ENCODE measurements at places on chromosomes 16 and 17.

GRCh38 chr17:1796800-1797199, 32.9 kb downstream of the SMYD4 start:
- no peak for DNase-seq

- no peak for DNase-seq
Observed at GRCh38 chr16:69514356-69514755, 51.4 kb upstream of the NFAT5 start.

GRCh38 chr17:21157586-21158370, 31.0 kb downstream of the DHRS7B start:
- no peak for DNase-seq

GRCh38 chr16:9402293-9402860, 310.9 kb downstream of the HAPSTR1 start:
- DNase-seq: no peak

- DNase-seq: no peak
Observed at GRCh38 chr16:22764662-22765327, 49.2 kb upstream of the HS3ST2 start.

DNA sequence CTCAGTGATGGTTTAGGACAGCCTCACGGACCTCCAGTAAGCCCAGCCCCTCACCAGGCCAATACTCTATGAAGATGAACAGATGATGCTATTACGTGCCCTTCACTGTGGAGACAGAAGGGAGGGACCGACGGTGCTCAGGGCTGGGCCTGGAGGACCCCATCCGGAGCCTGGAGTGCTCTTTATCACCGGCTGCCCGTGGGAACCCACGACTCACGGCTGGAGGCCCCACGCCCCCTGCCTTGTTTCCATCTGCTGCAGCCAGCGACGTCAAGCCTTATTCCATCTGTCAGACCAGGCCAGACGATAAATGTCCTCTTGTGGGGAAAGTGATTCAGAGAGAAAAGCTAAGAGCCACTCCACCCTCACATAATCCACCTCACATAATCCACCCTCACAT, 4.0 kb upstream of the TIMM22 start:
- DNase-seq: no peak

GRCh38 chr16:81885976-81886586, 107.0 kb downstream of the PLCG2 start:
- no peak for DNase-seq

DNA sequence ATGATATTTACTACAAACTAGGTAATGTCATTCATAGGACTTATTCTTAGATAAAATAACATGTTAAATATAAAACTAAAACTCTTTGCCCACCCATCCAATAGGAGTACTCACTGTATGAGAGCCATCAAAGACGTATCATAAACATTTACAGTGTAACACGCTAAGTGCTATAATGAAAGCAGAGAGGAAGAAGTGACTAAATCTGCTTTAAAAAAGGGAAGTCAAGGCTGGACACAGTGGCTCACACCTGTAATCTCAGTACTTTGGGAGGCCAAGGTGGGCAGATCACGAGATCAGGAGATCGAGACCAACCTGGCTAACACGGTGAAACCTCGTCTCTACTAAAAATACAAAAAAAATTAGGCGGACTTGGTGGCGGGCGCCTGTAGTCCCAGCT, 32.4 kb downstream of the SPAG9 start:
- DNase-seq: no peak

GRCh38 chr17:76048711-76049110, 21.6 kb upstream of the EVPL start:
- no peak for DNase-seq

- peak; percentile 68 for DNase-seq
Observed at GRCh38 chr17:19867079-19867328, 732 bp downstream of the ULK2 start.

DNA sequence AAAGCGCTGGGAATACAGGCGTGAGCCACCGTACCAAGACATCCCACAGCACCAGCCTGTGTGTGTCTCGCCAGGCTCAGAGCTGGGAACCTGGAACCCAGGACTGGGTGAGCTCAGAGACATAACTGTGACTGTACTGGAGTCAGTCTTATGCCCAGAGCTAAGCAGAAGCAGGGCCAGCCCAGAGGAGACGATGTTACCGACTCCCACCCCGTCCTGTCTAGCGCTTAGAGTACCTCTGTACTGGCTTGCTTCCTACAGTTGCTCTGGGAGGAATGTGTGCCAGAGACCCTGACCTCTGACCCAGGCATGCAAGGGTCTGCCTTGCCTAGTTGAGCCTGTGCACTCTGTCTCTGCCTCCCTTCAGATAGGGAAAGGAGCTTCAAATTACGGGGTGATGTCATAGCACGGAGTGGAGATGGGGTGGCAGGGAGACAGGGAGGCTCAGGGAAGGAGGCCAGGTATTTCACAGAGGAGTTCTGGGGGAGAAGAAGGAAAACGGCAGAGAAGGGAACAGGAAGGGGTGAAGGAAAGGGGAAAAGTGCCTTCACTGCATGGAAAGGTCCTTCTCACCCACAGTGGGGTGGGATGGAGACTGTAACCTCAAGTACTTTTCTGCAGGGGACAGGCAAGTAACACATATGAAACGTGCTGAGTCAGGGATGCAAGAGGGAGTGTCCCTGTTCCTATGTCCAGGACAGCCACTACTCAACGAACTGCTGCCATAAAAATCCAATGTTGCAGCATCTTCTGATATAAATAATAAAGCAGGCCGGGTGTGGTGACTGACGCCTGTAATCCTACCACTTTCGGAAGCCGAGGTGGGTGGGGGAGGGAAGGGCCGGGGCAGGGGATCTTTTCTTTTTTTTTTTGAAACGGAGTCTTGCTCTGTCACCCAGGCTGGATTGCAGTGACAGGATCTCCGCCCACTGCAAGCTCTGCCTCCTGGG, 5.8 kb upstream of the ARMC5 start:
- no peak for DNase-seq

- no peak for DNase-seq
Observed at GRCh38 chr16:84007965-84008364, 34.6 kb downstream of the SLC38A8 start.

DNA sequence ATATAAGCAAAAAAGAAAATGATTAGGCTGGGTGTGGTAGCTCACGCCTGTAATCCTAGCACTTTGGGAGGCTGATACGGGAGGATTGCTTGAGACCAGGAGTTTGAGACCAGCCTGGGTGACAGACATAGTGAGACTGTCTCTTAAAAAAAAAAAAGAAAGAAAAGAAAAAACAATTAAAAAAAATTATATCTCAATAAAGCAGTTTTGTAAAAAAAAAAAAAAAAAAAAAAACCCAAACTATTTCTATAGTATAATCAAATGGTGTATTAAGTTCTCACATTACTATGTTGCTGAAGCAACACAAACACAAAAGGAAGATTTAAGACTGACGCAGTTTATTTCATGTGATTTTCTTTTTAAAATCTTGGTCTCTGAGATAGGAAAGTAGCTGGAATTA, 140.5 kb downstream of the TRIM37 start:
- DNase-seq: no peak

DNA sequence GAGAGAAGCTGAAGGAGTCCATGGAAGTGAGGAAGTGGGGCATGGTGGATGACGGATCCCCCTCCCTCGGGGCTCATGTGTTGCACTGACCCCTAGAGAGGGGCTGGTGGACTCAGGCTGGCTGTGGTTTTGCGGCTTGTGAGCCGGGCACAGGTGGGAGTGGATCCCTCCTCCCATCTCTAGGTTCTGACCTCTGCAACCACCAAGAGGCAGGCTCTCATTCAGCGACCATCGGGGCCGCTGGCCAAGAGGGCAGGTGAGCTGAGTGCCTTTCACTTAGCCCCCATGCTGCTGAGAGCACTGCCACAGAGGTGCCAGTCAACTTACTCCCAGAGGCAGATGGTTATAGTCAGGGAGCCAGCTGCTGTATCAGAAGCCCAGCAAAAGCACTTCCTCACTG, 67.3 kb downstream of the SCNN1B start:
- no peak for DNase-seq

- DNase-seq: peak; percentile 91
Observed at GRCh38 chr16:30947859-30948666, 805 bp upstream of the ORAI3 start.

DNA sequence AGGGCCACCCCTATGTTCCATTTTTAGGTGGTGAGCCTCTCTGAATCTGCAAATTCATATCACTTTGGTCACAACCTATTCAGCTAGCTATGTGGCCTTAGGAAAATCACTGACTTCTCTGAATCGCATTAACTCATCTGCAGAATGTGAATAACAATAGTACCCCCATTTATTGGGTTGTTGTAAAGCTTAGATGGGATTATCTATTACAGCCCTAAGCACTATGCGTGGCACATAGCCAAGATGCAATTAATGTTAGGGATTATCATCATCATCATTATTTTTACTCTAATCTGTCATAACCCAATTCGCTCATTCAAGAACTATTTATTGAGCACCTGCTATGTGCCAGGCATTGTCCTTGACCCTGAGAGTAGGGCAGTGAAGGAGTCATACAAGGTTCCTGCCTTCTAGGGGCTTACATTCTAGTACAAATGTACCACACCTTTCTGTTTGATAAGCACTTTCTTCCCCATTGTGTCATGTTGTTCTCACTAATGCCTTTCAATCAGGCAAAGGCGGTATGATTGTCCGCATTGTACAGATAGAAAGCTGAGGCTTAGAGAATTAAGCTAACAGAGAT, 38.5 kb downstream of the CHD9 start:
- no peak for DNase-seq

- no peak for DNase-seq
Observed at GRCh38 chr17:63099425-63099824, 133.4 kb downstream of the TANC2 start.

DNA sequence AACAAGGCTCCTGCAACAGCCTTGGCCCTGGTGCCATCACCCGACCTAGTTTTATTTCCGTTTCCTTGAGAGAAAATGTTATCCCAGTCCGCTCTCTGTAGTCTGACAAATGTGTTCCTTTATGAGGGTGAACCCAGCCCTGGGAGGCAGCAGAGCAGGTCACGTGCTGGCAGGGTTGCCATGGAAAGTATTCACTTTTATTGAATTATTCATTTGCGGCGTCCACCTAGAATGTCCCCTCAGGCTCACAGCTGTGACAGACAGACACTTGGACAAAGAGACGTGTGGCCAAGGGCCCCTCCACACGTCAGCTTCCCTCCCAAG, 90.0 kb downstream of the WSCD1 start:
- DNase-seq: no peak

DNA sequence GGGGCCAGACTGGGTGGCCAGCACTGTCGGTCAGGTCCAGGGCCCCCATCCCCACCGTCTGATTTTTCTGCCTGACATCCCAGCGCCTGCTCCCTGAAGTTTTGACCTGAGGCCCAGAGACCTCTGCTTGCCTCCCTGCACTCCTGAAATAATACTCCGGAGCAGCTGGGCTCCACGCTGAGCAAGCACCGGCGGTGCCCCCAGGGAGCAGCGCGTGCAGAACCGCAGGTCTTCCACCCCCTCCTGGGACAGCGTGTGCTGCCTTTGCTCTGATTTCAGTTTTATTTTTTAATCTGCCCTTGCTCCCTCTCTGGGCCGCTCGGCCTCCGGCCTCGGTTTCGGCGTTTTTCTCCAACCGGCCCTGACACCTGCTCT, 132.4 kb upstream of the GSE1 start:
- DNase-seq: no peak

- DNase-seq: no peak
Observed at GRCh38 chr16:80791411-80791810, 13.0 kb downstream of the CDYL2 start.

- no peak for DNase-seq
Observed at GRCh38 chr17:30333503-30334360, at the start of gene TMIGD1. TSS of gene TMIGD1 (minus strand) at chr17:30334057. CDS start at chr17:30332133, 1,924 bp downstream.

DNA sequence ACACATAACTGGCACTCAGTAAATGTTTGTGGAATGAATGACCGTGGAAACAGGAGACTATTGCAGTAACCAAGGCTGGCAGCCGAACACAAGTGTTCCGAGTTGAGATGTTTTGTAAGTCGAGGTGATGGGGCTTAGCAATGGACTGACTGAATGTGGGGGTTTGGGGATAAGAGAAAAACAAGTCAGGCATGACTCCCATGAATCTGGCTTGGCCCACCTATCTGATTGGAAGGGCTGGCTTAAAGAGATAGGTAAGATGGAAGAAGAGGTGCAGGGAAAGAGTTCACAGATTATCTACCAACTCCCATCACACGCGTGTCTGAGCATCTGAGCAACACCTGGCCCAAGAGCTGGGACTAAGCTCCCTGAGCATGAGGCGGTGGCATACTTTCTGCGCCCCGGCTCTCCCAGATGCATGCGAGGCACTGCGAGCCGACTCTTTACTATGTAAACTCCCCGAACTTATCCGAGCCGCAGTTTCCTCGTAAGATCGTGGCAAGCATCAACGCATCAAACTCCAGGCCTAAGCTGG, 539 bp downstream of the IFT20 start:
- DNase-seq: no peak

- no peak for DNase-seq
Observed at GRCh38 chr16:4227040-4227332, 14.9 kb downstream of the SRL start.

DNA sequence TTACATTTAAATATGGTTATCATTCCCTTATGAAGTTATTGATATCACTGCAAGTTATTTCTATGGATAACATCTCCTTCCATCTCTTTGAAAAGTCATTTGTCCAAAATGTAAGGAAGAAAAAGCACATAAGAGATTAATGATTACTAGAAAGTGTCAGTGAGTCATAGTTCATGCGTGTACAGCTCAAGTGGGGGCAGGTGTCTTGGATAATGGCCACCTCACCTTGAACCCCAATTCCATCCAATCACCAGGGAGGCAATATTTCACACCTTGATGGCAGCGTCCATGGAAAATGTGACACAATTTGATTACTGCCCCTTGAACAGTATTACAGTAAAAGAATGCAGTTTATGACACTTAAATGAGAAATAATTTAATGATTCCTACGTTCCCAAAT, 358.3 kb upstream of the SOX9 start:
- DNase-seq: no peak

DNA sequence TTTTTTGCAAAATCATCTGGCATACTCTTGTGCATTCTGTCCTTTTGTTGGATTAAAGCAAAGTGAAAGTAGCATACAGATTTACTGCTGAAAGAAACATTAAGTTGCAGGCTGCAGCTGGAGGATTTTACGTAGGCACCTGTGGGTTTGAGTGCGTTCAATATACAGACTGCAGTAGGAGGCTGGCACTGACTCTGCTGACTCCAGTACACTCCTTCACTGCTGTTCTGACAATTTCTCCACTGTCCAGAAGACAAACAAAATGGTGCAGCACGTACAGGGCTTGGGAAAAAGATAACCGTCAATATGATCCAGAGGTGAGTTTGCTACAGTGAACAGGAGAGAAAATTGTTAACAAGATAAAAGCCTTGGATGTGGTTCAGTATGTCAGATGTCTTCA, 73.3 kb downstream of the TANC2 start:
- peak; percentile 10 for DNase-seq

- no peak for DNase-seq
Observed at GRCh38 chr17:15377616-15378015, 36.2 kb upstream of the TEKT3 start.
